ENCODE measurements at places on chromosomes 5 and 9.
A peak's percentile ranks its signal among the peaks of the same experiment; 100 is the strongest.

GRCh38 chr5:115430374-115430773 lies 114.2 kb downstream of the FEM1C start:
- no peak for DNase-seq

DNA sequence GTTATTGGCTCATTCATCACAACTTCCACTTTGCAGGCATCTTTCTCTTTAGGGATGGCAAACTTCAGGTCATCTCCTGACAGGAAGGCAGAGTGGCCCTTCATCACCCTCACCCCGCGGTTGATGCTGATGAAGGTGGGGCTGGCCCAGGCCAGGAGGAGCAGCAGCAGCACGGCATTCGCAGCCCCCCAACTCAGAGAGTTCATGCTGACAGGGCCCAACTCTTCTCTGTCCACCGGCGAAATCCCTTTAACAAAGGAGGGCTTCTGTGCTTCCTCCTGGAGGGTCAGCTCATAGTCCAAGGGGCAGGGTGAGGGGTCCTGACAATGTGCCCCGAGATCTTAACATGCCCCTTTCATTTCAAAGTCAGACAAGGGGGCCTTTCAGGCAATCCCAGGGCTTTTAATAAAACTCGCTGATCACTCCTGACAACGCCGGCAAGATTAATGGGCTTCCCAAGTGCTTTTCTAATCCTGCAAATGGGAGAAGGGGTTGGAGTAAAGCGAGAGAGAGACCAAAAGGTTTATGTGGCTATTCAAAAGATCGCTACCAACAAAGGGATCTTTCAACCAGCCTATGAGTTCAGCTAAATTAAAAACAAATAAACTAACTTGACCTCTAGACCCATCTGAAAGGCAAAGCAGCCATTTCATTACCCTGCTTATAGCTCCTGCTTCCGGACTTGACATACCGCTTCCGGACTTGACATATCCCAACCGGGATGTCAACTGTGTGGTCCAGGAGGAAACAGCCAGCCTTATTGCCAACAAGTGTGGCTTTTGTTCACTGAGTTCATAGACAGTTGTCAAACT lies 41.2 kb downstream of the FREM1 start:
- DNase-seq, result peak; percentile 84

- DNase-seq, result no peak
These were observed 78.6 kb downstream of the ANXA1 start for GRCh38 chr9:73230251-73230650.

DNA sequence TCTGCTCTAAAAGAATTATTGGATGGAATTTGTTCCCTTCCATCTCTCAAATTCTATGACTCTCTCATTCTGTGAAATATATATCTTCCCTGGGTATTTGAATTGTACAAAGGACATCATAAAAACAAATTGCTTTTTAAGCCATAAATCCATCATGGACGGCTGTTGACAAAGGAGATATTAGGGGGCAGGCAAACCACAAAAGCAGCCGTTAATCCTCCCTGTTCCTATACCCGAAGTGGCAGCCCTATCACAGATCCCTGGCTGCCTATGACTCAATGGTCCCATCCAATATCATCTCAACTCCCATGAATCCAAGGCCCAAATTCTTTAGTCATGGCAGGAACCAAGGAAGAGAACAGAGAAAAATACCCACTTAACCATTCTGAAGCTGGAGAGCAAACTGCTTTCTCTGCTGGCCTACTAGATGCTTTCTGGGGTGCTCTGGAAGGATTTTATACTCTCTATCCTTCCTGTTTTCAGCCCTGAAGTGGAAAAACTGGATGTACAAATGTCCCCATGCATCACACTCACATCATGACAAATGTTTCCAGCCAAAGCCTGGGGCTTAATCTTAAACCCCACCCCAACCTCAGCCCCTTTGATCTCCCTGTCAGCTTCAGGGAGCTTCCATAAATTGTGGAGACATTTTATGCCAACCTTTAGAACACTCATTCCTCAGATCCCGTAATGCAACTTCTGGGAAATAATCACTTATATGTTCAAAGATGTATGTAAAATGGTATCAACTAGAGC lies 59.5 kb downstream of the FAM114A2 start:
- DNase-seq, result no peak

- DNase-seq, result no peak
These were observed 66.7 kb downstream of the WDR41 start for GRCh38 chr5:77425420-77425819.

GRCh38 chr5:172150514-172151425 lies 37.3 kb downstream of the STK10 start:
- no peak for DNase-seq

DNA sequence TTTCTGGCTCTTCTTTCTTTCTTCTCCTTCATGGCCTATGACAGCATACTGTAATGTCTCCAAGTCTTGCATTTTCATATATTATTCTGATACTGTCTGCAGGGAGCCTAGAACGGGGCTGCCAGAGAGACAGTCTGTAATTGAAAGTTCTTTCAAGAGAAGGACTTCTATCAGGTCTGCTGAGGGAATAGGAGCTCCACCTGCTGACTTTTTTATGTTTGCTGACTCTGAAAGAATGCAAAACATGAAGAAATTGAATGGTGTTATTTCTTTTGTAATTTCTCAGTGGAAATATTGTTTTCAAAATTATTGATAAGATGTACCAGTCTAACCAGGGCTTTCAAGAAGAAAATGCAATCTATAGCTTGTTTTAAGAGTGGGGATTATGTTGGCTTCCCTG lies 121.9 kb upstream of the RFX3 start:
- DNase-seq, result no peak
